ENCODE measurements at places on chromosomes 11 and 22.

GRCh38 chr11:26700574-26701235 is 21.2 kb downstream of the SLC5A12 start:
- DNase-seq = no peak

GRCh38 chr22:49613511-49614270 is 214.0 kb downstream of the BRD1 start:
- no peak for DNase-seq

GRCh38 chr11:26851291-26851690 is 129.4 kb upstream of the SLC5A12 start:
- no peak for DNase-seq

DNA sequence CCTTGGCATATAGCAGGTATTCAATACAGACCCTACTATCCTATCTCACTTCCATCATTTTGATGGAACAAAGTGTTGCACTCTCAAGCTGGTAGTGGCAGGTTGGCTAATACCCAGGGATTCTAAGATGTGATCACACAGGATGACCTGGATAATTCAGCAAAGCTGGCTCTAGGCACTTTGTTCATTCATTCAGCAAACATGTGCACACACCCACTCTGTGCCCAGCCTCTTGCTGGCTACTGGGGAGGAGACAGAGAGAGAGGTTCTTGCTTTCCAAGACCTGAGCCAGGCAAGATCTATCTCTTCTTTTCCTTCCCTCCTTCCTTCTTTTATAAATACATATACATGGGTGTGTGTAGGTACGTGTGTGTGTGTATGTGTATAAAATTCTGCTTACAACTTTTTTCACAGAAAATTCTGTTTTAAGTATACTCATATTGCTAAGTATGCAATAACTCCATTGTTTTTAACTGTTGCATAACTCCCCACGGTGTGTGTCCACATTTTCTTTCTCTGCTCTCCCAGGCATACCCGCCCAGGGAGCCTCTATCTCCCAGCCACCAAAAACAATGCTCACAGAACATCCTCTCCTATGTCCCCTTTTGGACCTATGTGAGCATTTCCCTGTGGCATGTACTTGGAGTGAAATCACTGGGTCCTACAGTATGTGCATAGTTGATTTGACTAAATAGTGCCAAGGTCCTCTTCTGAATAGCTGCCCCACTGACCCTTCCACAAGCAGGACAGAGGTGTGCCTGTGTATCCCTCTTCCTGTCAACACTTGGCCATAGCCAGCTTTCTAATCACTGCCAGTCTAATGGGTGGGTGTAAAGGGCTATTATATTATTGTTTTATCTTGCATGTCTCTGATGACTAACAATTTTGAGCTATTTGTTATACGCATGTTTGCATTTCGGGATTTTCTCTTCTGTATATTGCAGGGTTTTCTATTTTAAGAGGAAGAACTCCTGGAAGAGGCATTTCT is 27.5 kb downstream of the CLPB start:
- DNase-seq = no peak

- no peak for DNase-seq
Measured at GRCh38 chr11:66002648-66003225, 434 bp downstream of the BANF1 start.

GRCh38 chr11:78399136-78399535 is 18.5 kb downstream of the GAB2 start:
- no peak for DNase-seq

DNA sequence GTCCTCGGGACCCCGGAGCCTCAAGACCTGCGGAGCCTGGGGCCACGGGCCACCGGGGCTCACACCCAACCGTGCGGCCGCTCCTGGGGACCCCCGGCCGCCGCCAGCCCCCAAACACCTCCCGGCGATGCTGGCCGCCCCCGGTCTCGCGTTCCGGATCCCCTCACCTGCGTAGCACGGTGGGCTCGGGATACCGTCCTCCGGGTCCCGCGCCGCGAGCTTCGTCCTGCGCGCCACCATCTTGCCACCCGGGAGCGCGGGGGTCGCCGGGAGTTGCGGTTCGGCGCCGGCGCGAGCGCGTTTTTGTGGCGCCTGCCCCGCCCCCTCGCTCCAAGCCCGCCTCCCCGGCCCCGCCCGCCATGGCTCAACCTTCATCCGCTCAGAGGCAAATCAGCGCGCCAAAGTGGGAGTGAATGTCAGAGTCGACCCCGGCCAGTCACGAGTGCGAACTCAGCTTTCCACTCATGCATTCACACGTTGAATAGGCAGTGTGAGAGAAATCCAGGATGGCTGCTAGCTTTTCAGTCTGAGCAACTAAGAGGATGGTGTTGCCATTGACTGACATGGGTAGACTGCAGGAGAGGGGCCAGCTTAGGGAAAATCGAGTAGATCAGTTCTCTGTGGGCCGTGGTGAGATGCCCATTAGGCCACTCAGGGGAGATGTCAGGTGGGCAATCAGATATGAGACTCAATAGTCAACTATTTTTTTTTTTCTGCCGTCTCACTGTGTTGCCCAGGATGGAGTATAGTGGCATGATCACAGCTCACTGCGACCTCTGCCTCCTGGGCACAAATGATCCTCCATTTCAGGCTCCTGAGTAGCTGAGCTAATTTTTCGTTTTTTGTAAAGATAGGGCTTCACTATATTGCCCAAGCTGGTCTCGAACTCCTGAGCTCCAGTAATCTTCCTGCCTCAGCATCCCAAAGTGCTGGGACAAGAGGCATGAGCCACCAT is 28.3 kb downstream of the SERHL2 start:
- peak; percentile 73 for DNase-seq

GRCh38 chr11:69475141-69475865 is 6.2 kb upstream of the LINC01488 start:
- no peak for DNase-seq

DNA sequence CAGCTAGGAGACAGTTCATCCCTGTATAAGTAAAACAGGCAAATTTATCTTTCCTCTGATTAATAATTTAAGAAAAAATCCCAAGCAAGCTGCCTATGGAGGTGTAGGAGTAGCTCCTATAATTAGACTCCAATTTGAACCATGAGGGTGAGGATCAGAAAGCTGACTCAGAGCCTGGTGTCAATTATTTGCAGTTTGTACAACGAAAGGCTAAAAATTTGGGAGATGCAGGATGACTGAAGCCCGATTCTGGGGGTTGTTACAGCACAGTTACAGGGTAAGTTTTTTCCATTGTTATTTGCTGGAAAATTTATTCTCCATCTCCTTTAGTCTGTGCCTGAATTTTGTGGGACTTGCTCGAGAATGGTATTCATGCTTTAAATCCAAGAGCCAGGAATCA is 359.4 kb upstream of the CCDC90B start:
- DNase-seq = no peak

DNA sequence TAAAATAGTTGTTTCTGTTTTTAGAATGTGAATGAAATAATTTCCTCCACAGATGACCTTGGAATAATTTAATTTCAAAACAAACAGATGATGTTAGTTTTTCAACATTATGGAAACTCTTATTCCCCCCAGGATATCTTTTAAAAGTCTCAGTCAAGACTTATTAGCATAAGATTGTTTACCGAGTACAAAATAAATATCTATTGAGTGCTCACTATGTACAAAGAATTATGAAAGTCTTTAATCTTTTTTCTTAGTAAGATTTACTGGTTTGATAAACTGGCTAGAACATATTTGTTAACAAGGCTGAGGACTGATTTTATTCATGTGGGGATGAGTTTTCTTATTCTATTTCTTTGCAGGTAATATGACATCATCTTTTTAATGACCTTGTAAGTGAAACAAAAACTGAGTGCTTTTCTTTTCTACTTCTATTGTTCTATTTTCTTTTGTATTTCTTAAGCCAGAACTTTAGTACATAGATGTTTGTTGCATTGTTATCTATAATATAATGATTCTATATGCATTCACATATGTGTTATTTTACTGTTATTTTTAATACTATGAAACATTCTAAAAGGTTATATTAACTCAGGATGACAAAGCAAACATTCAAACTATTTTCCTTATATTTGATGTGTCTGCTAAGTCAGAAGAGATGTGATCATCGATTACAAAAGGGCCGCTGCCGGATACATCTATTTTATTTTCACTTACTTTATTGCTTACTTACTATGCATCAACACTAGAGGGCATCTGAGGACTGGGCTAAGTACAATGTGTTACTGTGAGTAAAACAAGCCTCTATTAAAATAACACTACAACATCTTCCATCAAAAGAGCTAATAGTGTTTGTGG is 111.0 kb upstream of the ARHGAP42 start:
- DNase-seq = peak; percentile 42

DNA sequence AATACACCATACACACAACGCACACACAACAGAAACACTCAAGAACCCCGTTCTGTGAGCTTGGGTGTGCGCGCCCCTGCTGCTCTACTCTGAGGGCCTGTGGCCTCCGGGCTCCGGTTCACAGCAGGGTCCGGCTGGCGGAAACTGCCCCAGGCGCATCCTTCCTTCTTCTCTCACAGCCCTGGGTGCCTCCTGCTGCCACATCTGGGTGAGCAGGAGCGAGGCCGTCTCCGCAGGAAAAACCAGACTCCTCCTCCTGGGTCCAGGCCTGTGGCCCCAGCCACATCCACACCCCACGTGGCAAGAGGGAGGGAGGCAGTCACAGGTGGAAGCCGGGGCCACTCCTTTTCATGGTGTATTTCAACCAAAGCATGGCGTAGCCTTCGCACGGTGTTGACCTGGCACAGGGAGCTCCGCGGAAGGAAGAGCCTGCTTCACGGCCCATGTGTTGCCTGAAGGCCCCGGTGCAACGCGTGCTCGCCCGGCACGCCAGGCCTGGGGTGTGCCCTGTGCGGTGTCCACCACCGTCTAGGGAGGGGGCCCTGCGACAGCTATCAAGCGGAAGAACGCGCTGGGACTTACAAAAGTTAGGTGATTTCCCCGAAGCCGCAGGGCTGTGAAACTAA is 1502.7 kb downstream of the TBC1D22A start:
- no peak for DNase-seq

GRCh38 chr11:10478066-10478465 is 23.0 kb downstream of the AMPD3 start:
- DNase-seq = no peak

DNA sequence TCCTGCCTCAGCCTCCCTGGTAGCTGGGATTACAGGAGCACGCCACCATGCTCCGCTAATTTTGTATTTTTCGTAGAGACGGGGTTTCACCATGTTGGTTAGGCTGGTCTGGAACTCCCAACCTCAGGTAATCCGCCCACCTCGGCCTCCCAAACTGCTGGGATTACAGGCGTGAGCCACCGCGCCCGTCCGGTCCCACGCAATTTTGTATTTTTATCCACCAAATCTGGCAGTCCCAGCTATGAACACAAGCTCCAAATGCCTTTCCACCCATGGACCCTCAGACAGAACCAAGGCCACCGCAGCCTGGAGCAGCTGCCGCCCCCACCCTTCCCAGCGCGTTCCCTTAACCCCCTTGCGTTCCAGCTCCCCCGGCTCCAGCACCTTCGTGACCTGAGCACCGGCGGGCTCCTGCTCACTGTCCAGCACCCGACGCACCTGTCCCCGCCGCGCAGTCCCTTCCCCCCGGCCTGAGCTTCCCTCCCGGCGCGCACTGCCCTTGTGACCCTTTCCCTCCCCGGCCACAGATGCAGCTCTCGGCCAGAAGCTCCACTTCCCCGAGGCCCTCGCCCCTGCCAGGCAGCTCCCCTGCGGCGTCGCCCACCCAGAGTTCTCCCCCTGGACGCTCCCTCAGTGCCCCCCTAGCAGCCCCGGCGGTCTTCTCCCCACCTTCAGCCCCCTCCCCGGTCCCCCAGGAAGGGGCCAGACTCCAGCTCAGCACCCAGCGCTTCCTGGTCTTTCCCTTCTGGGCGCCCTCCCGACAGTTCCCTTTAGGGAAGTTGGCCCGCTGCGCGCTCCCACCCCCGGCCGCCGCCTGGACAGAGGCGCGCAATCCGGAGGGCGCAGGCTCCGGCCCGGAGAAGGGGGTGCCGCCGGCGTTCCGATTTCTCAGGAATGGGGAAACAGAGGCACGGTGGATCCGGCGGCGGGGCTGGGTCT is 5.6 kb upstream of the ZBED4 start:
- DNase-seq = no peak

- DNase-seq = peak; percentile 63
Measured at GRCh38 chr11:111602865-111603610, 789 bp downstream of the SIK2 start.

- DNase-seq = no peak
Measured at GRCh38 chr11:108392353-108392752, 75.0 kb downstream of the C11orf65 start.

- DNase-seq = no peak
Measured at GRCh38 chr11:131533998-131534397, 163.6 kb downstream of the NTM start.

DNA sequence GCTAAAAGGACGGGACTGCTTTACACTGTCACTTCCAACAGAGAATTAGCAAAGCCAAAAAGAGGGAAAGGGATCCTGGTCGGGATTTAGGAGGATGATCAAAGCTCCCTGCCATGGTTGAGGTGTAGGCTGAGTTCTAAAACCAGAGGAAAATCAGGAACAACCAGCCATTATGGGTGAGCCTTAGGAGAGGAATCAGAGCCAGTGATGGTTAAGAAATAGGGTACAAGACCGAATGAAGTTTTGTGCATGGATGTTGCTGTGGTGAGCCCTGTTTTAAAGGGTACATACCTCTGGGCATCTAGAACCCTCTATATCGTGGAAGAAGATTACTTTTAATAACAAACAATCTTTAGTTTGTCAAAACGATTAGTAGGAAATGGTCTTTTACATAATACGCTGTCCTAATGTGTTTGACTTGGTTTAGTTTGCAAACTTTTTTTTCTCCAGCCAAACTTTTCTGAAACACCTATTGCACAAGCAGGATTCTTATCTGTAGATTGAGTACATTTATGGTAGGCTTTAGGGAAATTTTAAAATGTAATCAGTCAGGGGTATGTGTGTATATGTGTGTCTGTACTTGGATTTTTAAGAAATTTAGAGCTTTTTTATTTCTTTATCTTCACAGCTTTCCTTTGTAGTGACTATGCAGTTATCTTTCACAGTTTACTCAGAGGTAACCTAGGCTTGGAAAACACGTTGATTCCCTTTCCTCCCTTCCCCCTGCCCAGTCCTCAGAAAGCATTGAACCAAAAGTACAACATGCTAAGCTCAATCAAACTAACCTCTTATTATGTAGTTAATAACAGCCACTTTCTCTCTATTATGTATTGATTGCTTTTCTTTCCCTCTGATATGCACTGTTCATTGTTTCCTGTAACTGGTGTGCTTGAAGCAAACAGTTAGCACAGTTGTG is 26.8 kb downstream of the TRIM44 start:
- DNase-seq = no peak

- no peak for DNase-seq
Measured at GRCh38 chr11:8156877-8157276, 11.9 kb downstream of the RIC3 start.

DNA sequence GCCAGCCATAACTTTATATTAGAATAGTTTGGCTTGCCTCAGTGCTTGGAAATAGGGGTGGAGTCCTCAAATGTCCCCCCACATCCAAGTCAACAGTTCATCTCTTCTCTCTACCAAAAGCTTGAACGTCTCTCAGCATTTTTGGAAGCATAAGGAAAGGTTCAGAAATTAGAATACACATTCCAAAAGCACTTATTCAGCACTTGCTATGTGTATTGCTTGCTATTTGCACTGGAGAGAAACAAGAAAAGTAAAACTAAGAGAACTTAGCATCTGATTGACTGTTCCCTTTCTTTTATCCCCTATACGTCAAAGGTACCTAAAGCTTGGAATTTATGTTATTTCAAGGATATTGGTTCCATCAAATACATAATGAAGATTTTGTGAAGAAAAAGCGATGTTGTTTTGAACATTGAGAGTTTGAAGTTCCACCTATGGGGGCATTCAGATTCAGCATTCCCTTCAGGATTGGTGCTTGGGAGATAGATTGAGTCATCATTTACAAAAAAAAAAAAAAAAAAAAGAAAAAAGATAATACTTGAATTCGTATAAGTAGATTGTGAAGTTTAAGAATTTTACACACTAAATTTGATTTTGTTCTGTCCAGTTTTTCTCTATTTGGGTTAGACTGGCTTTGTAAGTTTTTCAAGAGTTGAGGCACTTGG is 1.3 kb downstream of the TBRG1 start:
- DNase-seq = no peak

Measured in Jurkat, Clone E6-1 (cell line).